Left ventricle myocardium inferior (tissue), 1 donor: ENCODE measurements at places on chromosomes 11 and 22. TPM values are rescaled to one million over a fixed set of nuclear protein-coding genes. Genes with fewer than 3 reads are reported as not detected.

- H3K27ac ChIP-seq: peak overlapping the region; percentile 58
- no peak for DNase-seq
- no peak overlapping the region for H3K4me3 ChIP-seq
- H3K27me3 ChIP-seq: no peaks in the 10 kb centered on the region
- H3K4me1 ChIP-seq: peaks cover 3% of the 10 kb centered on the region
Observed at GRCh38 chr11:26947904-26948639, 45.8 kb upstream of the FIBIN start.

GRCh38 chr22:19992481-19992911 lies 24.1 kb downstream of the ARVCF start:
- peak overlapping the region; percentile 50 for H3K27ac ChIP-seq
- H3K4me1 ChIP-seq: peaks cover 69% of the 10 kb centered on the region
- no peak overlapping the region for H3K4me3 ChIP-seq

GRCh38 chr22:17641269-17641668 lies 2.7 kb downstream of the BCL2L13 start:
- no peak overlapping the region for H3K4me3 ChIP-seq
- H3K36me3 ChIP-seq: no peaks in the 10 kb centered on the region
- DNase-seq: no peak
- peaks cover 38% of the 10 kb centered on the region for H3K4me1 ChIP-seq

DNA sequence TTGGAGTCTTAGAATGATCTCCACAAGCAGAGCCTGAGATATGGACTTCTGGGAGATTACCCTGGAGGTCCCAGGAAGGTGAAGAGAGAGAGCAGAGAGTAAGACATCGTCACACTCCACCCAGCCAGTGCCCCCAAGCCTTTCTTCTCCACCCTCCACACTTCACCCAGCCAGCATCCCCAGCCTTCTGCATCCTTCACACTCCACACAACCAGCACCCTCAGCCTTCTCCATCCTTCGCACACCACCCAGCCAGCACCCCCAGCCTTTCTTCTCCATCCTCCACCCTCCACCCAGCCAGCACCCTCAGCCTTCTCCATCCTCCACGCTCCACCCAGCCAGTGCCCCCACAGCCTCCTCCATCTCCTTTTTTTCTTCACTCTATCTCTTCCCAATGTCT lies 603.9 kb upstream of the B3GAT1 start:
- no peaks in the 10 kb centered on the region for H3K4me1 ChIP-seq
- no peak overlapping the region for H3K27ac ChIP-seq
- H3K36me3 ChIP-seq: no peaks in the 10 kb centered on the region
- no peak overlapping the region for H3K4me3 ChIP-seq
- peaks cover 14% of the 10 kb centered on the region for H3K27me3 ChIP-seq

DNA sequence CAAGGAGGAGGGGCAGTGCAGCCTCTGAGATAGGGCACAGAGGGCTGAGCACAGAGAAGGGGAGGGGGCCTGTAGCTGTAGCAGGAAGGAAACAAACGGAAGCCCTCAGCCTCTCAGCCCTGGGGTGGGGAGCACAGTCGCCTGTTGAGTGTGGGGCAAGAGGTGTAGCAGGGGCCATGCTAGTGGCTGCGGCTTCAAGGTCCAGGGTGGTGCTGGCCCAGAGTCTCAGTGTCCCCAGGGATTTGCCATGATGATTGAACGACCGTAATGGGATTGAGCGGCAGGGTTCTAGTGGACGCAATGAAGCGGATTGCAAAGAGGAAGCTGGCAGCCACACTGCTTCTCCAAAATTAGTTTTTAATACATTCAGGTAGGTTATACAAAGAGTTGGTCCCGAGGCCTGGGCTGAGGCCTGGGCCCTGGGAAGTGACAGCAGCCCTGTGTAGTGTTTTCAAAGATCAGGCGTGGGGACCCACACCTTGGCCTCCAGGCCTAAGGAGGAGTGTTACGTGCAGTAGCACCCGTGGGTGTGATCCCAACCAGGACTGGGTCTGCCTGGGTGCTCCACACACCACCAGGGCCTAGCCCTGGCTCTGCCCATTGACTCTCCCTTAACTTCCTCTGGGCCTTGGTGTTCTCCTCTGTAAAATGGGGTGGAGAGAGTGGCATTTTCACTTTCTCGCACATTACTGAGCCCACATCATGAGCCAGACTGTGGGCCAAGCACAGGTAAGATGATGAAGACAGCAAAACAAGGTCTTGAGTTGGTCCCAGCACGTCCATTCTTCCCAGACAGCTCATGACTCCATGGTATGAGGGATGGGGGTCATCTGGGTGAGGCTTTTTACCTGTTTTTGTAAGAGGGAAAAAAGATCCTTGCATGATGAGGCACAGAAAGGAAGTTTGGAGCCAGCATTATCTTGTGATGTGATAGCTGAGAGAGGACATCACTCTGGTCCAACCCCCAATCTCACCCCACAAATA lies 13.1 kb downstream of the LRRC32 start:
- peak overlapping the region; percentile 88 for H3K27ac ChIP-seq
- DNase-seq: no peak
- no peak overlapping the region for H3K4me3 ChIP-seq
- no peaks in the 10 kb centered on the region for H3K27me3 ChIP-seq
- H3K36me3 ChIP-seq: peaks cover 45% of the 10 kb centered on the region

DNA sequence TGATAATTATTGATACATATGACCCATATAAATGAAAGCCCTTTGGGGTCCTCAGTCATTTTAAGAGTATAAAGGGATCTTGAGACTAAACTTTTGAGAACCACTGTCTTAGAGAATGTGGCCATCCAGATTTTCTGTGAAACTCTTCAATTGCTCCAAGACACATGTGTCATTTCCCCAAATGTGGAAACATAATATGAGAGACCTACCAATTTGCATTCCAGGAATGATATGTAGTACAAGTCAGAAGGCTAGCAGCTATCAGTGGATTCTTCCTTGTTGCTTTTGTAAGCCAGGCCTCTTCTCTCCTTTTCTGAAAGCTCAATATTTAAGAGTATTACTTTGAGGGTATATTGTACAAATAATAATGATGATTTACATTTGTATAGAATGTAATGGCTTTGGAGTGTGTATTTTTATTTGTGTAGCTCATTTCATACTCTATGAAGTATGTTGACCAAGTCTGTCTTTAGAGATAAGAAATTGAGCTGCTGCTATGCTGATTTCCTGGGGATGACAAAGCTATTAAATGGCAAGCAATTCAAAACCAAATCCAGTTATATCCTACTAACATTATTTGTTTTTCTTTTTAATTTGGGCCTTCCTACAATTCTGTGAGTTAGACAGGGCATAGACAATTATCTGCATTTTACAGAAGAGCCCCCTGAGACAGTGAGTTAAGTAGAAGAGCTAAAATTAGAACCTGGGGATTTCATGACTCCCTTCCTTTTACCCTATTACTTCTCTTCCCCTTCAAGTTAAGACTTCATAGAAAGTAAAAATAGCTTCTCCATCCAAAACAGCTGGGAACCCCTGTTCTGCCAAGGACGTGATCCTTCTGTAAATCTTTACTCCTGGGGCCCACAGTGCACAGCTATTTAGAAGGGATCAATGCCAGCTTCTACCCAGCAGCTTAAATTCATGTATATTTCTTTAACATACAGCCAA lies 131.9 kb downstream of the WNT11 start:
- H3K27me3 ChIP-seq: no peaks in the 10 kb centered on the region
- peak overlapping the region; percentile 70 for H3K27ac ChIP-seq
- peaks cover 45% of the 10 kb centered on the region for H3K4me1 ChIP-seq

DNA sequence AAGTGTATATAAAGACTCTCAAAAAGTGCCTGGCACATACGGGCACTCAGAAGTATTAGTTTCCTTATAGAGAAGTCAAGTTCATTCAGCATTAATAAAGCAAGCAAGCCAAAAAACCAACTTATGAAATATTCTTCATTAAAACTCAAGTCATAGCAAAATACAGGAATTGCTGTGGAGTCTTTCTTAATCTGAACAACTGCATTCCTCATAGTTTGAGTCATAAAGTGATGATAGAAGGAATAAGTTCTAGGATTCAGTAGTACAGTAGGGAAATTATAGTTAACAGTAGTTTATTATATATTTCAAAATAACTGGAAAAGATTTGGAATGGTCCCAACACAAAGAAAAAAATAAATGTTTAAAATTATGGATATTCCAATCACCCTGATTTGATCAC lies 200.3 kb downstream of the C11orf91 start:
- H3K4me1 ChIP-seq: no peaks in the 10 kb centered on the region
- no peak overlapping the region for H3K4me3 ChIP-seq
- H3K27ac ChIP-seq: no peak overlapping the region
- no peaks in the 10 kb centered on the region for H3K36me3 ChIP-seq
- peaks cover 49% of the 10 kb centered on the region for H3K27me3 ChIP-seq

DNA sequence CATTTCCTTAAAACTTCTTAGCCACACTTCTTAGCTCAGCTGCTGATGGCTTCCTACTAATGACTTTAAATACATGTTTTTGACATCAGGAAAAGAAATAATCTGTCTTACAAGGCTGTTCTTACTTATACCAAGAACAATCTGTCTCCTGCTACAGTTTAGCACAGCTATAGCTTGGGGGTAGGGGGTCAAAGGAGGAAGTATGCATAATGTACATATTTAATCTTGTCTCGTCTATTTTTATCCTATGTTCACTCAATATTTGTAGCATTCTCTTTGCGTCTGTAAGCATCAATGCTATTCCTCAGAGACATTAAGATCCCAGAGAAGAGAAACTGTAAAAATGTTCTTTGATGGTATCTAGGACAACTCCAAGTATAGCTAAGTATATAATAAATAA lies 96.0 kb downstream of the KIRREL3 start:
- peaks cover 11% of the 10 kb centered on the region for H3K27me3 ChIP-seq
- H3K27ac ChIP-seq: no peak overlapping the region
- no peaks in the 10 kb centered on the region for H3K4me1 ChIP-seq

DNA sequence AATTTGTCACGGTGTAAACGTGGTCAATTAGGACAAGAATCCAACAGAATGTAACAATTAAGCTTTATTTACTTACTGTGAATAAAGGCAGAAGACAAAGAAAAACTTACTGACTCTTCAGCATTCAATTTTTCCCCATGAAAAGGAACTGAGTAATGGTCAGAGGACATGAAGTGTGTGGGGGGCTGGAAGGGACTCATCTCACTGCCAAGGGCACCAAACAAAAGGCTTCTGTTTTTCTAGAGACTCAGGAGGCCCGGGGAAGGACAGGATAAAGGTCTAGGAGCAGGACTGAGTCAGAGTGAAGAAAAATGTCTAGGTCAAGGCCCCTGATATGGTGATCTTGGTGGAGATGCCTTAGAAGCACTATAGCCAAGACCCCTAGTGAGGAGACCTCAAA lies 564.2 kb upstream of the ANO5 start:
- DNase-seq: no peak
- H3K36me3 ChIP-seq: no peaks in the 10 kb centered on the region
- no peak overlapping the region for H3K4me3 ChIP-seq

DNA sequence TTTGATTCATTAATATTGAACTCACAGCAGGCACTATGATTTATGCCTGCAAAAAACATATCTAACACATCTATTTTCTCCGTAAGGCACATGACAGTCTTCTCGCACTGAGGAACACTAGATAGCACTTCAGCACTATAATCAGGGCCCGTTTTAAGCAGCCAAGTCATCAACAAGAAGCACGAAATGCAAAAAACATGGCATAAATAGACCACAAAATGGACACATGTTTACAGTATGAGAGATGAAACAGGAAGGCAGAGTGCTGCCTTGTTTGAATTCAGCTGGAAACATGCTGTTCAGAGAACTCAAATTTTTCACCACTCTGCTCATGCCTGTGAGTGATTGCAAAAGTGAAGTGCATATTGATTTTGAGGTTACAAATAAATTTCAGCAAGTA lies 205.8 kb upstream of the PDGFD start:
- no peaks in the 10 kb centered on the region for H3K4me1 ChIP-seq
- no peak for DNase-seq

- no peaks in the 10 kb centered on the region for H3K36me3 ChIP-seq
- H3K27me3 ChIP-seq: peaks cover 85% of the 10 kb centered on the region
- no peak overlapping the region for H3K4me3 ChIP-seq
- no peak for DNase-seq
- no peaks in the 10 kb centered on the region for H3K4me1 ChIP-seq
Observed at GRCh38 chr11:131579932-131580387, 209.5 kb downstream of the NTM start.

GRCh38 chr11:119380160-119380826 lies 1.2 kb downstream of the USP2 start:
- H3K36me3 ChIP-seq: no peaks in the 10 kb centered on the region
- H3K27me3 ChIP-seq: peaks cover 1% of the 10 kb centered on the region
- H3K27ac ChIP-seq: peak overlapping the region; percentile 95

DNA sequence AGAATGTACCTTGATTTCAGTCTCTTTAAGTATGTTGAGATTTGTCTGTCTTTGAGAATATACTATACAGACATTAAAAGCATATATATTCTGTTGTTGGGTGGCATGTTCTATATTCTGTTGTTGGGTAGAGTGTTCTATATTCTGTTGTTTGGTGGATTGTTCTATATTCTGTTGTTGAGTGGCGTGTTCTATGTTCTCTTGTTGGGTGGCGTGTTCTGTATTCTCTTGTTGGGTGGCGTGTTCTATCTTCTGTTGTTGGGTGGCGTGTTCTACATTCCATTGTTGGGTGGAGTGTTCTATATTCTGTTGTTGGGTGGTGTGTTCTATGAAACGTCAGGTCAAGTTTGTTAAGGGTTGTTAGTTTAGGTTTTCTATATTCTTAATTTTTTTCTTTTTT lies 27.1 kb upstream of the CTTN start:
- no peaks in the 10 kb centered on the region for H3K27me3 ChIP-seq
- no peaks in the 10 kb centered on the region for H3K4me1 ChIP-seq
- H3K4me3 ChIP-seq: no peak overlapping the region
- H3K36me3 ChIP-seq: peaks cover 51% of the 10 kb centered on the region
- no peak for DNase-seq

C1QTNF5 gene
- total RNA-seq: 14.4 TPM

SLC7A4 gene
- total RNA-seq: 0.25 TPM

OR52N4 gene
- total RNA-seq: not detected

KIAA1671 gene
- total RNA-seq: 12.2 TPM
